ENCODE measurements at places on chromosomes 3 and 15. TPM values are rescaled to one million over a fixed set of nuclear protein-coding genes. Genes with fewer than 3 reads are reported as not detected.

The SOX14 gene
- polyA plus RNA-seq: not detected

The GP9 gene
- polyA plus RNA-seq: 0.04 TPM

The CACNA1D gene
- not detected for polyA plus RNA-seq

The NTRK3 gene
- 0.57 TPM for polyA plus RNA-seq

GRCh38 chr3:30605005-30605404, 1.4 kb upstream of the TGFBR2 start:
- no peak for DNase-seq

DNA sequence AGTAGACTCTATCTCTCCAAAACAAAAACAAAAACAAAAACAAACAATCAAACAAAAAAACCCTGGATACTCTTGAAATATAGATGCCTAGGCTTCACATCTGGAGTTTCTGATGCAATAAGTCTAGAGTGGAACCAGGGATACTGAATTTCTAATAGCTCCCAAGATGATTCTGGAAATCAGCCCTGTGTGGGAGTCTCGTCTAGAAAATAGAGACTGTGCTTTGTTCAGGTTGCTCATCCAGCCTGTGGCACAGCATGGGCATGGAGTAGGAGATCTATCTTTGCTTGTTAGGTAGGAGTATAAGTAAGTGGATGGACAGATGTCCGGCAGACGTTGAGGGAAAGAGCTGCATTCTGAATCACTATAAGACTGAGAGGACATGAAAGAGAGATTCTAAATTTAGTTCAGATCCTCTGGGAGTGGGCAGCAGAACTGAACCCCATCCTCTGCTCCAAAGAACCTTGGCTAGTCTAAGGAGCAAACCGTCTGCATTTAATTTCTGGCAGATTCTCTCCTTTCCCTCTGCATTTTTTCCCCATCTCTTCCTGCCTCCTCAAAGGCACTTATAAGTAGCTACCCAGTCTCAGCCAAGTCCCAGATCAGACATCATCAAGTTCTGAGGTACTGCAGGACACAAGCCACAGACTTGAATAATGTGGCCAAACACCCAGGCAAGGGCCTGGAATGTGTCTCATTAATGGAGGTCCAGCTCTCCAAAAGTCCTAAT, 92.6 kb upstream of the STRIT1 start:
- no peak for DNase-seq

- no peak for DNase-seq
These were observed 281.3 kb downstream of the CLSTN2 start for GRCh38 chr3:140216249-140216648.

- DNase-seq: no peak
These were observed 634.8 kb downstream of the MECOM start for GRCh38 chr3:169028716-169029115.

- no peak for DNase-seq
These were observed 83.5 kb downstream of the IGF1R start for GRCh38 chr15:98731712-98732450.

- no peak for DNase-seq
These were observed 143.3 kb downstream of the HCN4 start for GRCh38 chr15:73225358-73226015.

DNA sequence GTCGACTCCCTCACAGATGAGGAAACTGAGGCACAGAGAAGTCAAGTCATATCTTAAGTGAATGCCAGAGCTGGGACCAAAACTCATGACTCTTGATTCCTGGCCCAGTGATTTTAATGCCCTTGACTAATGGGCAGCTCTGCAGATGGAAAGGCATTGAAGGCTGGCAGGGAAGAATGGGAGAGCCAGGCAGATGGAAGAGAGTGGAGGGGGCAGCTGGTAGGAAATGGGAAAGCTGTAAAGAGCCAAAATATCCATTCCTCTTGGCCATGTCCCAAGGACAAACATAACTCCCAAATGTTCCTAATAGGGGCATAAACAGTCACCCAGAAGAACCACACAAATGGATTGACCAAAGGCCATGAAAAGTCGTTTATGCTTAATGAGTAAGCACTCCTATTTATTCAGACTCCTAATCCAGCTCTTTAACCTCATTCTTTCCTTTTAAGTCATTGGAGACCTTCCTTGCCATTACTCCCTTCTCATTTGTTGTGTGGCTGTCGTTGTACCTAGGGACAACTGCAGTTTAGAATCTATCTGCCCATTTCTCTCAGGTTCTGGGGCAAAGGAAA, 330.5 kb upstream of the ROPN1 start:
- no peak for DNase-seq

DNA sequence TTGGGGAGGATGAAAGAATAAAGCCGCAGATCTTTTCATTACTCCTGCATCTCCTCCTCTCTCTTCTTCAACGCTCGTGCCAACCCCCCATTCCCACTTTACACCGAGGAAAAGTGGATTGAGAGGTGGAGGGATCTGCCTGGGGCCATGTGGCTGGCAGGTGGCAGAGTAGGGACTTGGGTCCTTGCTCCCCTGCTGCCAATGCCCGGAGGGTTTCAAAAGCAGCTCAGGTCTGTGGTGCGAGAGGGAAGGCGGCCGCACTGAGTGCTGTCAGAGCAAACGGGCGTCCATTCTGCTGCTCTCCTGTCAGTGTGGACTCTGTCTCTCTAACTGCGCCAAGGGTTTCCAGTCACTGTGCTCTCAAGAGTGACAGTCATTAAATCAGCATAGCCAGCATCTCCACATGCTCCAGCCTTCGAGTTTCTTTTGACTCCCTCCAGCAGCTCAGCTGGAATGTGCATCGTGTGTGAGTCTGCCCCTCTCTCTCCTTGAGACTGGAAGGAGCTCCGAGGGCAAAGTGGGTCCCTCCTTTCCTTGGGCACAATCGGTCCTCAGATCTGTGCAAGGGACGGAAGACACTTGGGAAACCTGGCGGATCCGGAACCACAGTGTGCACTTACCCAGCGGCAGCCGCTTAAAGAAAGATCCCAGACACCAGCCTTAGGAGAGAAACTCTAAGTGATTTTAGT, 68.6 kb downstream of the VGLL4 start:
- no peak for DNase-seq

DNA sequence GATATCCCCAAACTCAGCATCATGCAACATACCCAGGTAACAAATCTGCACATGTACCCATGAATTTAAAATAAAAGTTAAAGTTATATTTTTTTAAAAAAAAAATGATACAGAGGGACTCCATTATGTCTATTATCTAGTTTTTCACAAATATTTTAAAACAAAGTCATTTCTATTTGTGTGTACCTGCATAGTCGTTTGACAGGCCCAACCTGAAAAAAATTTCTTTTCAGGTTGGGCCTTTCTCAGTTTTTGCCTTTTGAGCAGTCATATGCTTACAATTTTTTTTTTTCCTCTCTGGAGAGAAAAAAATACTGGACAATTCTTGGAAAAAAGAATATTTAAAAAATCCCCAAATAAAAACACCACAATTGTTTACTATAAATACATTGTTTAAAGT, 459.5 kb downstream of the FOXP1 start:
- no peak for DNase-seq

DNA sequence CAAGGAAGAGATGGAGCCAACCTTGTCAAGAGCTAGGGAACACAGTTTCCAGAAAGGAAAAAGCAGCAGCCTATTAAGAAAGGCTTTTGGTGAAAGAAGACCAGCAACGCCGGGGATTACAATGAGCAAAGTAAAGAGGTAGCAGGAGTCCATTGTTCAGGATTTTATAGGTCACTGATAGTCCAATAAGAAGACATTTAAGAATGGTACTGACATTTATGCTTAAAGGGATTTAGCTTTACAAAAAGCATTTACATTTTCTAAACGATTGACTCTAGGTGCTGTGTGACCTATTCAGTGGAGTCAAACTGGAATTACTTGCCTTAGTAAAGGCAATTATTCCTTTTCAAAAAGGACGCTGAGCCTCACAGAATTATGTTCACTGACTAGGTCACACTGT, 40.8 kb downstream of the CSNK1G1 start:
- DNase-seq: no peak

- DNase-seq: no peak
These were observed 14.5 kb upstream of the TOP2B start for GRCh38 chr3:25679166-25679565.

GRCh38 chr15:88975891-88976290, 62.7 kb upstream of the MFGE8 start:
- DNase-seq: no peak
